ENCODE measurements at places on chromosomes 5 and 9.

- no peak overlapping the region for H3K4me3 ChIP-seq
- no peak for DNase-seq
- no peak overlapping the region for H3K27ac ChIP-seq
- H3K4me1 ChIP-seq = no peaks in the 10 kb centered on the region
- no peaks in the 10 kb centered on the region for H3K36me3 ChIP-seq
Measured at GRCh38 chr5:174078416-174078815, 32.9 kb downstream of the NSG2 start.

DNA sequence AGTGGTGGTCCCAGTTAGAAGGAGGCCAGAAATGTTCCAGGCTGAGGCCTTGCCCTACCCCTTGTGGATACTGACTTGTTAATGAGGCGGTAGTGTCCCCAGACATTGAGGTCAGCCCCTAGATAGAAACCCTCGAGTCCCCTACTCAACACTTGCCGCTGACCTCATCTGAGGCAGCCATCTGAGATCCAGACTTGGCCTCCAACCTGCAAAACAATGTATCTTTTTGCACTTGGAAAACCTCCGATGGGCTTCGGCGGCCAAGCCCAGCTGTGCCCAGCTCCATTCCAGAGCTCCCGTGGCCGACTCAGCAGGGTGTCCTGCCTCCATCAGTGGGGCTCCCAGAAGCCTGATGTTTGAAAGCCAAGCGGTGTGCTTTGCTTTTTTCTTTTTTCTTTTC, 122.1 kb downstream of the WNK2 start:
- no peak overlapping the region for H3K4me3 ChIP-seq
- no peaks in the 10 kb centered on the region for H3K36me3 ChIP-seq
- no peaks in the 10 kb centered on the region for H3K4me1 ChIP-seq
- no peak for DNase-seq
- H3K27me3 ChIP-seq = no peaks in the 10 kb centered on the region

DNA sequence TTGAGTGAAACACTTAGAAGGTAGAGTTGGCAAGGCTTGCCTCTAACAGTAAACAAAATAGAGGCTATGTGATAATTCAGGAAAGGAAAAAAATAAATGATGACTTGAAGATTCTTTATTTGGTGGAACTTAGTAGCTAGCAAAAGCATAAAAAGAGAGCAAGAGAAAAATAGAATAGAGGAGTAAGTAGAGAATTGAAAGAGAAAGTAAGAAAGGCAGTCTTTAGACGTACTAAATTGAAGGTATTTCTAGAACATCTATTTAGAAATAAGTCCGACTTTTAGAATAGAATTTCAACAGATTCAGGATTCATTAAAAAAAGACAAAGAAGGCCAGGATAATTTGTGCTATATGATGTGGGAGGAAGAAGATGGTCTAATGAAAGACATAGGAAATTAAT, 128.1 kb upstream of the MINAR2 start:
- H3K36me3 ChIP-seq = no peaks in the 10 kb centered on the region
- H3K4me1 ChIP-seq = no peaks in the 10 kb centered on the region
- no peaks in the 10 kb centered on the region for H3K27me3 ChIP-seq

GRCh38 chr5:156678484-156678883, 171.6 kb upstream of the PPP1R2B start:
- no peaks in the 10 kb centered on the region for H3K36me3 ChIP-seq
- no peak overlapping the region for H3K4me3 ChIP-seq
- no peak for DNase-seq
- peaks cover 4% of the 10 kb centered on the region for H3K4me1 ChIP-seq
- H3K27ac ChIP-seq = no peak overlapping the region

GRCh38 chr5:89270901-89271300, 387.9 kb upstream of the MEF2C start:
- peaks cover 3% of the 10 kb centered on the region for H3K27me3 ChIP-seq
- no peak overlapping the region for H3K27ac ChIP-seq
- DNase-seq = no peak
- H3K36me3 ChIP-seq = no peaks in the 10 kb centered on the region
- H3K4me1 ChIP-seq = no peaks in the 10 kb centered on the region
- H3K4me3 ChIP-seq = no peak overlapping the region

DNA sequence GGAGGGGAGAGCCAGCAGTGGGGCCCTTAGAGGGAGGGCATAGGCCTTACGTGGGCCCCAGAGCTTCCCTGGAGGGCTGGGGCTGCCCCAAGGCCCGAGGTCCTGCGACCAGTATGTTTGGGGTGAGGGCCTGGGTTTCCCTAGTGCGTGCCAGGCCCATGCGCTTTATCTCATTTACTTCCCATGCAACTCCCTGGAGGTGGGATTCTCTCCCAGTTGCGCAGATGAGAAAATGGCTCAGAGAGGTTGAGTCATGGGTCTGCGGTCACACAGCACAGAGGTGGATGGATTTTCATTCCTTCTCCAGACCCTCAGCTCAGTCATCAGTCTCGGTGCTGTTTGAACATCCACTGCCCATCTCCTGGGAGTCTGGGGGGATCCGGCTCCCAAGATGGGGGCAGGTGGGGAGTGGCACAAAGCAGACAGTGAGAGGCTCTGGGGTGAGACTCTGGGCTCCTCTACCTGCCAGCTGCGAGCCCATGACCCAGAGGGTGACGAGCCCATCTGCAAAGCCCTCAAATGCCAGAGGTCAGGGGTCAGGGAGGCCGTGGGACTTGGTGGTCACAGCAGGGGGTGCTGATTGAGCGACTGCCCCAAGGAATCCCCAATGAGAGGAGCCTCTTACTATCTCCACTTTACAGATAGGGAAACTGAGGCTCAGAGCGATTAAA, 171.2 kb downstream of the GAPVD1 start:
- DNase-seq = no peak
- no peak overlapping the region for H3K27ac ChIP-seq
- H3K27me3 ChIP-seq = no peaks in the 10 kb centered on the region
- no peaks in the 10 kb centered on the region for H3K4me1 ChIP-seq
- no peak overlapping the region for H3K4me3 ChIP-seq

GRCh38 chr5:120306303-120306702, 157.8 kb upstream of the PRR16 start:
- H3K4me1 ChIP-seq = no peaks in the 10 kb centered on the region
- H3K27ac ChIP-seq = no peak overlapping the region
- no peak overlapping the region for H3K4me3 ChIP-seq
- no peaks in the 10 kb centered on the region for H3K27me3 ChIP-seq
- H3K36me3 ChIP-seq = no peaks in the 10 kb centered on the region

GRCh38 chr9:127081250-127082185, 40.9 kb downstream of the ANGPTL2 start:
- H3K4me3 ChIP-seq = no peak overlapping the region
- peaks cover 11% of the 10 kb centered on the region for H3K4me1 ChIP-seq
- no peaks in the 10 kb centered on the region for H3K27me3 ChIP-seq
- H3K27ac ChIP-seq = no peak overlapping the region
- no peak for DNase-seq

- no peak overlapping the region for H3K27ac ChIP-seq
- peaks cover 16% of the 10 kb centered on the region for H3K4me1 ChIP-seq
- H3K36me3 ChIP-seq = no peaks in the 10 kb centered on the region
- no peaks in the 10 kb centered on the region for H3K27me3 ChIP-seq
- H3K4me3 ChIP-seq = no peak overlapping the region
Measured at GRCh38 chr9:121322037-121322736, 47.9 kb downstream of the STOM start.

DNA sequence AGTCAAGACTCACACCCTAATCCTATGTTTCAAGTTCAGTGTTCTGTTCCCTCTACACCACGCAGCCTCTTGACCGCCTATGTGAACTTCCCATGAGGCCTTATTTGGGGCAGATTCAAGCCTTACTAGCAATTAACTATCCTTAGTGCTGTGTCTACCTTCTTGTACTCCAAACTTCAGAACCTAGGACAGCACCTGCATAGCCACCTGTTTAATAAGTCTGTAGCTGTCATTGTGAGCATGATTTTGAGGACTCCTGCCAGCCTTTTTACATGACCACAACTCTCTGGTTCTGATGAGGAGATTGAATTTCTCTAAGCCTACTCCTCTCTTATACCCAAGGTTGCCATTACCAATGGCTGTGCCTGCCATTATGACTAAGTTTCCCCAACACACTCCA, 50.8 kb upstream of the PCSK1 start:
- H3K4me3 ChIP-seq = no peak overlapping the region
- H3K27me3 ChIP-seq = peaks cover 7% of the 10 kb centered on the region
- no peaks in the 10 kb centered on the region for H3K36me3 ChIP-seq
- H3K27ac ChIP-seq = no peak overlapping the region

DNA sequence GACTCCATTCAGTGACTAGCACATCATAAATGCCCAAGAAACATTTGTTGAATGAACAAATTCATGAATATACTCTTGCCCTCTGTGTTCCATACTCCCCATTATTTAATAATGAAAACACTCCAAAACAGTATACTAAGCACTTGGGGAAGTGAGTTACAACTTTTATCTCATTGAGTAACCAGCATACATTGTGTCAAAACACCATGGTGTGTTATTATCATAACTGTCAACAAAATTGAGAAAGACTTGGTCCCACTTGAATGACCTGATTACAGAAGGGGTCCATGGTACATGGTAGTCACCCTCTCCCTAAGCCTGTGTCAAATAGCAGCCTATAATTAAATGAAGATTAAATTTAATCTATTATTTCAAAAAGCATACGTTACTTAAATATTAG, 16.2 kb downstream of the ANKH start:
- H3K4me1 ChIP-seq = peaks cover 39% of the 10 kb centered on the region
- no peaks in the 10 kb centered on the region for H3K27me3 ChIP-seq
- peaks cover 23% of the 10 kb centered on the region for H3K36me3 ChIP-seq
- no peak overlapping the region for H3K27ac ChIP-seq

DNA sequence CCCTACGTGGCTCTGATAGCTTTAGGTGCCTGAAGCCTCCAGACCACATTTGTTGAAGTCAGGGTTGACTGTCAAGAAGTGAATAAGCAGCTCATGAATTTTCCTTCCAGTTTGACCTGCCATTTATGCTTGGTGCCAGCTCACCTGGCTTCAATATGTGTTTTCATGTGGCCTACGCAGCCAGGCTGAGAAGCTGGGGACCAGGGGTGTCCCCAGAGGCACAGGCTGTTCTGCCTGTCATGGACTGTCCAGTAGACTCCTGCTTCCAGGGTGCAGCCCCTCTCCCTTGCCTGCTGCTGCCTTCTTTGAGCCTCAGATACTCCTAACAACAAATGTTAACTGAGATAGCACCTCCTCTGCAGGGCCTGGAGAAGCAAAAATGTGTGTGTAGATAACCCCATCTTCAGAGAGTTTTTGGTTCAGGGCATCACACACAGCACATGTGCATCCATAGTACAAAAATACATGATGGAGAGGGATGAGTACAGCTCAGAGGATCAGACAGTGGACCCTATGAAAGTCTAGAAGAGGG, 5.8 kb downstream of the TNFAIP8 start:
- DNase-seq = no peak
- peak overlapping the region; percentile 99 for H3K4me3 ChIP-seq
- H3K27me3 ChIP-seq = no peaks in the 10 kb centered on the region
- peaks cover 100% of the 10 kb centered on the region for H3K36me3 ChIP-seq
- H3K27ac ChIP-seq = peak overlapping the region; percentile 92
- peaks cover 80% of the 10 kb centered on the region for H3K4me1 ChIP-seq

DNA sequence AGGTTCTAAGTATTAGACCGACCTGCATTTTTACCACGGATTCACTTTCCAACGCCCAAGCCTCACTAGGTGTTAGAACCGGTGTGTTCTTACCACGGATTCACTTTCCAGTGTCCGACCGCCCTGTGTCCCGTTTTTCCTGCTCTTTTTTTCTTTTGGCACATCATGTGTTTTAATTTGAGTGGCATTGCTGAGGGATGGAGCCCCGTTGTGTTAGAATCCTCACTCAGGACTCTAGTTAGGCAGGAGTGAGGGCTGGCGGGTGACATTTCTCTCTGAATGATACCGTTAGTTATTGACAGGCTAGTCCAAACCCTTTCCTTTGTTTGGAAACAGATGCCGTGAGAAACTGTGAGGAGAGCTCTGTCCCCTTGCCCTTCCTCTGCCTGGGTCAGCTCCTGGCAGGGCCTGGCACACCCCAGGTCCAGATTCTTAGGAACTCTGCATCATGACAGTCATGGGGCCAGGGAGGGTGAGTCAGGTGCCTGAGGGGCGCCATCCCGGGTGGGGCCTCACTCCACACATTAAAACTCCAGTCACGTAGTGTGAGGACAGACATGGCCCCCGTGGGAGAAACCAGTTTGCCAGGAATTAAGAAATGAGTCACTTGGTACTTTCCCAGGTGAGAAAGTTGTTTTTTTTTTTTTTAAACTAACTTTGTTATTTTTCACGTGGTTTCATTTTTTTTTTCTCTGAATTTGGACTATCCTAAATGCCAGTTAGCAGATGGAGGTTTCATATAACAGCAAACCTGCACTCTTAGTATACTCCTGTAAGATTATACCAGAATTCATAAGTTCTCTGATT, 15.8 kb downstream of the EXOC3 start:
- peak overlapping the region; percentile 97 for H3K27ac ChIP-seq
- DNase-seq = peak; percentile 83
- H3K4me1 ChIP-seq = peaks cover 76% of the 10 kb centered on the region
- H3K4me3 ChIP-seq = peak overlapping the region; percentile 68
- peaks cover 99% of the 10 kb centered on the region for H3K36me3 ChIP-seq
- no peaks in the 10 kb centered on the region for H3K27me3 ChIP-seq

DNA sequence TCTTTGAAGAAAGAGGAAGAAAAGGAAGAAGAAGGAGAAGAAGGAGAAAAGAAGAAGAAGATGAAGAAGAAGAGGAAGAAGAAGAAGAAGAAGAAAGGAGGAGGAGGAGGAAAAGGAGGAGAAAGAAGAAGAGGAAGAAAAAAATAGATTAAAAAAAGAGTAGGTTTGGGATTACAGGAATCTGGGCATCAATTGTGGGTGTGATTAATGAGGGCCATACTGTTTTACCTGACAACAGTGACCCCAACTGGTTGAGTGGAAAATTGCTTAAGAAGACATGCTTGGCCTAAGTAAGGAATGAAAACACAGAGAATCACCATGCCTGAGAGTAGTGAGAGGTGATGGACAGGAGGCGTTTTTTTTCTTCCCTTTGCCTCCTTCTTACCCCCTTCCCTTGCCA, 114.6 kb downstream of the FAM170A start:
- DNase-seq = no peak
- H3K27ac ChIP-seq = no peak overlapping the region
- H3K27me3 ChIP-seq = peaks cover 4% of the 10 kb centered on the region
- H3K4me3 ChIP-seq = no peak overlapping the region
- H3K36me3 ChIP-seq = no peaks in the 10 kb centered on the region

DNA sequence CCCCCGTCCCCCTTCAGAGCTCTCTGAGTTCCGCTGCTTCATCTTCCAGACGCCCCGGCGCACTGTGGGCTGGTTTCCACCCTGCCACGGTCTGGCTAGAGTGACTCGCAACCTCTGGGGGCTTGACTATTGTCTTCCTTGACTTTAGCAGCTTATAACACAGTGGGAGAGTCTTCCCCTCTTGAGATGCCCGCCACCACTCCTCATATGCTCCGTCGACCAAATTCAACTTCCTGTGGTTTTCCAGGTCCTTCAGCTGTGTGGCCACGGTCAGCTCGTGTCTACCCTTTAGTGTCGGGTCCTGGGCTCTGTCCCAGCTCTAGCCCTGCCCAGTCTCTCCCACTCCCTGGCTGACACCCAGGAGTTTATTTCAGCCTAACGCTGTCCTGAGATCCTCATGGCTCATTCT, 28.2 kb upstream of the NCS1 start:
- H3K27me3 ChIP-seq = peaks cover 36% of the 10 kb centered on the region
- H3K27ac ChIP-seq = peak overlapping the region; percentile 65
- peaks cover 5% of the 10 kb centered on the region for H3K36me3 ChIP-seq
- peak; percentile 49 for DNase-seq
- H3K4me3 ChIP-seq = no peak overlapping the region
- H3K4me1 ChIP-seq = peaks cover 57% of the 10 kb centered on the region
